Sigmoid colon (tissue), 7 donors: ENCODE measurements at places on chromosomes 5 and 9. TPM values are rescaled to one million over a fixed set of nuclear protein-coding genes. Genes with fewer than 3 reads are reported as not detected.

The RELL2 gene
- 2.4 TPM for polyA plus RNA-seq

The OBP2B gene
- not detected for polyA plus RNA-seq

The SAXO1 gene
- polyA plus RNA-seq, result not detected

The DOK3 gene
- 7.2 TPM for polyA plus RNA-seq

The SUSD3 gene
- polyA plus RNA-seq, result 15.2 TPM

The KIF2A gene
- polyA plus RNA-seq, result 22.0 TPM

The PCDHA9 gene
- polyA plus RNA-seq, result 0.01 TPM

The EIF4EBP3 gene
- polyA plus RNA-seq, result 60.7 TPM

The CA9 gene
- polyA plus RNA-seq, result not detected

The NCBP1 gene
- 12.5 TPM for polyA plus RNA-seq

The OTULIN gene
- polyA plus RNA-seq, result 13.8 TPM

The BAAT gene
- polyA plus RNA-seq, result 0.60 TPM

The SNAPC3 gene
- 21.7 TPM for polyA plus RNA-seq

The INSL4 gene
- polyA plus RNA-seq, result not detected

The PRSS3 gene
- 148 TPM for polyA plus RNA-seq

The BHMT2 gene
- 0.86 TPM for polyA plus RNA-seq

The OR1L1 gene
- polyA plus RNA-seq, result not detected

The MYORG gene
- polyA plus RNA-seq, result 3.0 TPM

The ZNF879 gene
- polyA plus RNA-seq, result 1.9 TPM

The DNM1 gene
- polyA plus RNA-seq, result 9.3 TPM

The SCAMP1 gene
- polyA plus RNA-seq, result 7.9 TPM

The THBS4 gene
- polyA plus RNA-seq, result 10.2 TPM

The ELAVL2 gene
- not detected for polyA plus RNA-seq

The BNC2 gene
- polyA plus RNA-seq, result 2.0 TPM

The TAF11L2 gene
- not detected for polyA plus RNA-seq

The RNF183 gene
- polyA plus RNA-seq, result 2.3 TPM

The OR13C3 gene
- polyA plus RNA-seq, result not detected

The PCDHGA2 gene
- 0.47 TPM for polyA plus RNA-seq

The ALDH1A1 gene
- polyA plus RNA-seq, result 186 TPM

The NKD2 gene
- 1.8 TPM for polyA plus RNA-seq

The AMBP gene
- 0.66 TPM for polyA plus RNA-seq

The MELK gene
- polyA plus RNA-seq, result 10.8 TPM

The LECT2 gene
- polyA plus RNA-seq, result not detected

The IFNA2 gene
- polyA plus RNA-seq, result not detected

The NTNG2 gene
- polyA plus RNA-seq, result 0.60 TPM

The RICTOR gene
- polyA plus RNA-seq, result 2.5 TPM

The FCN2 gene
- not detected for polyA plus RNA-seq

The ZNF883 gene
- 0.69 TPM for polyA plus RNA-seq

The SPATA6L gene
- 2.0 TPM for polyA plus RNA-seq

The PCDHB6 gene
- not detected for polyA plus RNA-seq

The CETN3 gene
- 36.0 TPM for polyA plus RNA-seq

The ST8SIA4 gene
- 4.1 TPM for polyA plus RNA-seq

The GSN gene
- 333 TPM for polyA plus RNA-seq

The MAMDC2 gene
- 5.3 TPM for polyA plus RNA-seq

The PCDHAC1 gene
- not detected for polyA plus RNA-seq

The HAUS6 gene
- polyA plus RNA-seq, result 1.2 TPM

The PFDN1 gene
- polyA plus RNA-seq, result 78.4 TPM

The CER1 gene
- not detected for polyA plus RNA-seq

The BTNL9 gene
- 0.46 TPM for polyA plus RNA-seq

The FAM153A gene
- polyA plus RNA-seq, result not detected

The C6 gene
- 1.8 TPM for polyA plus RNA-seq

The ANKRD33B gene
- polyA plus RNA-seq, result 0.23 TPM

The GCNT1 gene
- polyA plus RNA-seq, result 7.3 TPM

The ENTREP1 gene
- polyA plus RNA-seq, result not detected

The ACOT12 gene
- not detected for polyA plus RNA-seq

The FSTL4 gene
- 0.23 TPM for polyA plus RNA-seq

The AFAP1L1 gene
- polyA plus RNA-seq, result 3.0 TPM

The SLC6A3 gene
- polyA plus RNA-seq, result not detected
